Stimulated activated CD4-positive, alpha-beta T cell treated with anti-CD3 and anti-CD28 coated beads, Interleukin-4, amount 100 ng/mL, for 48 hours (primary cell): ENCODE measurements at places on chromosomes 2 and 18.
A peak's percentile ranks its signal among the peaks of the same experiment; 100 is the strongest.

DNA sequence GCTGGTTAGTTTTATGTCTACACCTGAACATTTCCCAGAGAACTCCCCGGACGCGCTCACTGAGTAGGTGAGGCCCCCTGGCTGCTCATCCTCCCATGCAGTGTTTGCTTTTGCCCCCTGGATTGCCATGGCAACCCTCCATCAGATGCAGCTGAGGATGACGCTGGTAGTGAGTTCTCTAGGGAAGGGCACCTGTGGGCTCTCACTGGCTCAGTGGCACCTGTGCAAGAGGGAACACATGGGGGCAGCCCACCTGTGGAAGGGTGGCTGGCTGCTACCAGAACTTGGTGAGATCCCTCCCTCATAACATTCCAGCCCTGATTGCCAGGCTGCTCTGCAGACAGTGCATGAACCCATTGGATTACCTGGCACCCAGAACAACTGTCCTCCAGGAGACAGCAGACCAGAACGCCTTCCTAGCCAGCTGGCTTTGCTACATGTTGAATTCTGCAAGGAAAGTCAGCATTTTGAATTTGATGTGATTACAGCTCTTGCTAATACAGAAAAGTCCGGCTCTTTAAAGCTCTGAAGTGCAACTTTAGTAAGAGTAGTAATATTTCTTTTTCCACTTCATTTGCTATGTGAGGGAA, 21.7 kb downstream of the COA5 start:
- no peak for DNase-seq

- DNase-seq: no peak
These were observed 121.4 kb upstream of the COPS8 start for GRCh38 chr2:236964291-236964690.

DNA sequence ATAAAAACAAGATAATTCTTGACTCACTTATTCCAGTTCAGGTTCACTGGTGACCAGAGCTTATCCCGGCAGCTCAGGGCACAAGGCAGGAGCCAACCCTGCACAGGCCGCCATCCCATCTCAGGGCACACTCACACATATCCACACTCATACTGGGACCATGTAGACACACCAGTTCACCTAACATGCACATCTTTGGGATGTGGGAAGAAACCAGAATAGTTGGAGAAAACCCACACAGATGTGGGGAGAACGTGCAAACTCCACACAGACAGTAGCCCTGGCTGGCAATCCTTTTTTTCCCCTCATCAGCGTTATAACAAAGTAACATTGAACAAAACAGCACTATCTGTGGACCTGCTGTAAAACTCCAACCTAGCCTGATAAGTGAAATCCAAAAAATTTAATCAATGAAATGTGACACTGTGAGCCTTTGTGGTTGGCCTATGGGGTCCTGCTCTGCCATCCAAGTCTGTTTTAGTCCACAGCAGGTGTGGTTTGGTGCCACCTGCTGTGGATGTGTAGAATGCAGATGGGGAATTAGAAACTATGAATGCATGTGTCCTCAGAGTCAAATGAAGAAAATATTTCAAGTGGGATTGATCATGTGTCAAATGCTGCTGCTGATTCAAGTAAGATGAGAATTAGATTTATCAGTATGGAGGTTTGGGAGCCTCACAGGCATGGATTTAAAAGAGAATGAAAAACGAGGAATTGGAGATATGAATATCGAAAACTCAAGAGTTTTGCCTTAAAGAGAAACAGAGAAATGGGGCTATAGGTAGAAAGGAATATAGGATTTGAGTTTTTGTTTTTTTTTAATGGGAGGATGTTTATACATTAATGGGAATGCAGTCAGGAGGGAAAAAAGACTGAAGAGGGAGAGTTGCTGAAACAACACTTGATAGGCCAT, 47.0 kb downstream of the UGP2 start:
- peak; percentile 16 for DNase-seq

DNA sequence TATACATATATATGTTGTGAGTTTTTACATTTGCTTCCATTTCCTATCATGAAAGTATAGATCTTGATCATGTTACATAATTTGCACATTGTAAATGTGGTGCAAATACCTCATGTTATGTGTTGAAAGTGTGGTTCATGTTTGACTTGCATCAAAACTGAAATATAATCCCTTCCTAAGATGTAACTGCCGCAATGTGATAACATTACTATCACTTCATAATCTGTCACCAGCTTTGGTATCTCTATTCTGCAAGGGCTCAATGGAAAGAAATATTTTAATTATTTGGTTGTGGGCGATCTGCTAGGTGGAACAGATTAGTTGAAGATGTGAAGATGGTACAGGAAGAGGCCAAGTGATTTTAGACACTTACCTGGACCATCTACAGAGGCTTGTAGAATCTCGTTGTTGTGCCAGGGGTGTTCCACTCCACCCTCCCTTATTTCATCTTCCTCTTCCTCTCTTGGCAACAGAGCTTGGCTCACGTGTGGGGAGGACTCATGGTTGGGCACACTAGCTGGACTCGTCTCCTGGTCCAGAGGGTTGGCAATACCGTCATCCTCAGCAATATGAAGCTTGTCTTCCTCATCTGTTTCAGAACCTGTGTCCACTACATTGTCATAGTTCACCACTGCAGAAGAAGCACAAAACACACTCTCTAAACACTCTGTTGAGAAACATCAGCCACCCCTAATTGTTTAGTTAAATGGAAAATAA, 90.4 kb downstream of the ZEB2 start:
- DNase-seq: no peak

- DNase-seq: no peak
These were observed 120.4 kb upstream of the KLF7 start for GRCh38 chr2:207286106-207286505.

DNA sequence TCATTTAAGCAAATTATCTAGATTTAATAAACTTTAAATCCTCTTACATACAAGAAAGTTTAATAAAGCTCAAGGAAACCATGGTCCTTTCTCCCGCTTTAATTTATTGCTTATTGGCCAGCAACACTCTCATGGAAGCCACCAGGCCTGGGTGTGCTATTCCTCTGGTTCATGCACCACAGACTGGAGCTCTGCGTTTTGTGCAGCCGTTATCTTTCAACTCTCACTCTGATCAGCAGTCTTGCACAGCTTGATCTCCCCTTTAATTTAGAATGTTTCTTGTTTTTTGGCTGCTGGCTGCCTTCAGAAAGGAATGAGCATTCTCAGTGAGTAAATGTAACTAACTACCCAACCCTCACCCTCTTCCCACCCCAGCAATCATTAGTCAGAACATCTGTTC, 318.7 kb downstream of the MEIS1 start:
- DNase-seq: no peak

- DNase-seq: no peak
These were observed 37.3 kb downstream of the FHOD3 start for GRCh38 chr18:36334798-36335197.

DNA sequence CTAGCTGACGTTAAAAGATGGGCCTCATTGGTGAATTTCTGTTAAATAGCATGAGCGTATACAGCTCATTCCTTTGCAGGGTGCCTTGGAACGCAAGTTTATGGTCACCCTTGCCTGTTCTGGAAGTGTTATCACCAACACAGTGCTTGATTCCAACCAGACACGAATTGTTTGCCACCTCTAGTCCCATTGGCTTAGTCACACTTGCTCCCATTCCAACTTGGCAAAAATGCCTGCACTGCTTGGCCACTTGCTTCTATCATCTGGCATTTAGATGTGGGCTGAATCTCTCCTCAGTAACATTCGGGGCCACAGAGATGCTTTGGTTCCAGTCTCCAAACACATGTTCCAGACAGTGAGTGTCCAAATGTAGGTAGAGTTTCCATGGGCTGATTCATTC, 27.5 kb upstream of the ACVR1 start:
- DNase-seq: no peak

DNA sequence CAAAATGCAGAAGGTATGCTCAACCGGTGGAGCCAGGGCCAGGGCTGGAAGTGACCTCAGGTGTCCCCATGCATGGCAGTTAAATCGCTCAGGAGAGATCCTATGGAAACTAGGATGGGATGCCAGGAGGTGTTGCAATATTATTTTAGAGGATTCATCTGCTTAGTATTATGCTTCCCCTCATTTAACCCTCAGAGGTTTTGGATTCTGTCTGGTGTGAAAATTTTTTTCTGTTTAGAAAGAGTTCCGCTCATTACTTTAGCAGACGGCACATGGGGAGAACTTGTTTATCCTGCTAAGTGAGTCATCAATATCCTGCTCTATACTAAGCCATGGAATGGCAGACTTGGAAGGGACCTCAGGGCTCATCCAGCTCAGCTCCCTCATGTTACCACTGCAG, 42.5 kb downstream of the TRIB2 start:
- DNase-seq: no peak

DNA sequence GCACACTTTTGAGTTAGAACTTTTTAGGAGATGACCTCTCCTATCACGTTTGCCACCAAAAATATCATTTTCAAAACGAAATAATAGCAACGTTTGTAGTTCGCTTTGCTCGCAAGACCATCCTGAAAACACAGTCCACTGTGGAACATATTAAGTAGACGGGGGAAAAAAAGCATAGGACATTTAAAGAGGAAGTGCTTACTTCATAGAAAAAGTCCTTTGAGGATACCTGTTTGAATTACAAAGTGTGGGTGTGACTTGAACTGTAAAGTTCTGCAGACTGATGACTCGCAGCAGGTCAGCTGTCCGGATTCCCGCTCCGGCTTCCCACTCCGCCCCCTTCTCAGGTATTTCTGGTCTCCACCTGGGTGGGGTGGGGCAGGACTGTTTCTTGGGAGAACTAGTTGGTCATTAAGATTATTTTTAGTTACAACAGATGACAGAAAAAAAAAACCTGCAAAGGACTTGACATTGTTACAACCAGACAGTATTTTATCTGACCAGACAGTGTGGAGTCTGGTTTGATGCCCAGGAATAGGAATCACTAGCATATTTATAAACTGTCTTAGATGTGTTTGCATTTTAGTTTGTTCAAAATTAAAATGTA, 13.3 kb downstream of the CNOT11 start:
- DNase-seq: no peak

GRCh38 chr2:121247971-121248370, 37.0 kb downstream of the TFCP2L1 start:
- DNase-seq: no peak

GRCh38 chr2:162091325-162092007, 17.5 kb upstream of the DPP4 start:
- DNase-seq: no peak

GRCh38 chr2:61707984-61708852, 145.6 kb downstream of the FAM161A start:
- DNase-seq: no peak

GRCh38 chr2:111117598-111118480, 2.9 kb upstream of the BCL2L11 start:
- DNase-seq: peak; percentile 11

DNA sequence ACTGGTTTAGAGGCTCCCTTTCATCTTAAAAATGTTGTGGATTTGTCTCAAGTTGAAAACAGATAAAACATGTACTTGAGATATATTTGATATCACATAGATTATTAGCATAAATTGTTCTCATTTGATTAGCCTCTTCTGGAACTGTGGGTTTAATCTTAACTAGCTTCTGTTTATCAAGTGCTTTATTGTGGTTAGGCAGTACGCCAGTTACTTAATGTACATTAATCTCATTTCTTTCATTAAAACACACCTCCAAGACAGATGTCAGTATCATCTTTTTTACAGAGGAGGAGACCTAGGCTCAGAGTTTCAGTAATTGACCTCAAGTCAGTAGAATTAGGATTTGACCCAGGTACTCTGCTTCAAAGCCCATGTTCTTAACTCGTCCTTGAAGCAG, 21.8 kb downstream of the SFTPB start:
- no peak for DNase-seq

DNA sequence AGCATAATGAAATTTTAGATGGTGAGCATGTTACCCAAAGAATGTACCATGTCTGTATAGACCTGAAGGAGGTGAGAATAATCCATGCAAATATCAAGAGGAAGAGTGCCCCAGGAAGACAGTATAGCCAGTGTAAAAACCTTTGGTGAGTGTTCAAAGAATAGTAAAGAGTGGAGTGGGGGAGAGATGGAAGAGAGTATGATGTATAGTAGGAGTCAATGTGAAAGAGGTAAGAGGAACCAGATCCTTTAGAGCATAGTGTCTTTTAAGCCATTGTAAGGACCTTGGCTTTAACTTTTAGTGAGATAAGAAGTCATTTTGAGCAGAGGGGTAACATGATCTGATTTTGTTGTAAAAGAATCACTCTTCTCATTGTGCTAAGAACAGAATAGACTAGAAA, 1052.3 kb upstream of the ZEB2 start:
- no peak for DNase-seq

- DNase-seq: no peak
These were observed 75.1 kb downstream of the CPO start for GRCh38 chr2:207014424-207014823.

- DNase-seq: no peak
These were observed 67.1 kb upstream of the CCBE1 start for GRCh38 chr18:59764281-59764680.

DNA sequence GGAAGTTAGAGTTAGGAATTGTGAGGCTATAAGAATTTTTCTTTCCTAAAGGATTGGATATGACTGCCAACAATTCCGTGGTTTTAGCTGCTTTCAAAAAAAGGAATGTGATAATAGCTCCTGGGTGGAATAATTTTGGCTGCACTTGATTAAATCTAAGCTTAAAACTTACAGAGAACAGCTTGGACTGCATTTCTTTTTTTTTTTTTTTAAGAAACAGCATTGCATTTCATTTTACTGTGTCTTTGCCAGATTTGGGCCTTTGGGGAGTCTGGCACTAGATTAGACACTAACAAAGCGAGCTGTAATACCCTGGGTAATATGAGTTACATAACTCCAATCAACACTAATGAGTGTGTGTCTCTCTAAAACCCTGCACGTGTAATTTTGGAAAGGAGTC, 37.8 kb upstream of the ZNF397 start:
- DNase-seq: no peak

- DNase-seq: no peak
These were observed 78.2 kb upstream of the ITGB6 start for GRCh38 chr2:160278101-160278878.

GRCh38 chr2:202033317-202034248, at the start of gene FZD7:
FZD7 (plus strand) TSS chr2:202033855; CDS start chr2:202034648, 793 bp downstream.
- peak; percentile 85 for DNase-seq

GRCh38 chr2:12032975-12033374, 286.5 kb downstream of the LPIN1 start:
- DNase-seq: no peak

DNA sequence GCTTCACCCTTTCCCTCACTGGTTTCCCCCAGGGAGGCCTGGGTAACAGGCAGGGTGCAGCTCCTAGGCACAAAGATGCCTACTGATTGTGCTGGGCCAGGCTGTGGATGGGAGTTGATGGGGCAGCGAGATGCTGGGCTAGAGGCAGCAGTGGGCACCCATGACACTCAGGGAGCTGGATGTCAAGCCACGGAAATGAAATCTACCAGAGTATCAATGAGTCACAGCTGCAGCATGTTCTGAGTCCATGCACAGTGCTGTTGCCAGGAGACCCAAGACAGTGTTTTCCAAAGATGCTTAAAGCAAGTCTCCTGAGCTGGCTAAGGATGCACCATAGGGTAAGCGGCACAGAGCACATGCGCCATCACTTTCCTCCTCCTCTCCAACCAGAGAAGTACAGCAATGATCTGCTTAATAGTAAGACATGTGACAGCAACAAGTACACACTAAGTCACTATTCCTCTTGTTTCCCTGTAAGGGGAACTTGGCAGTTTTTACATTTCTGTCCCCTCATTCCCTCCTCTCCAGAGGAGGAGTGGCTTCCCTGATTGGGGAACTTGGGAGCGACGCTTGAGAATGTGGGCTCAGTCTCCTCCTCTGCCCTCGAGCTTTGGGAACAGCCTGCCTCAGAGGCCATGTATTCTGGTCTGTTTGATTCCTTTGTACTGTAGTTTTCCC, 57.2 kb downstream of the CDC42EP3 start:
- no peak for DNase-seq

GRCh38 chr2:167592441-167592840, 655.0 kb downstream of the STK39 start:
- no peak for DNase-seq
